ENCODE measurements at places on chromosomes 4 and X.

- no peak for DNase-seq
These were observed 160.7 kb upstream of the FAM47C start for GRCh38 chrX:36847496-36847895.

DNA sequence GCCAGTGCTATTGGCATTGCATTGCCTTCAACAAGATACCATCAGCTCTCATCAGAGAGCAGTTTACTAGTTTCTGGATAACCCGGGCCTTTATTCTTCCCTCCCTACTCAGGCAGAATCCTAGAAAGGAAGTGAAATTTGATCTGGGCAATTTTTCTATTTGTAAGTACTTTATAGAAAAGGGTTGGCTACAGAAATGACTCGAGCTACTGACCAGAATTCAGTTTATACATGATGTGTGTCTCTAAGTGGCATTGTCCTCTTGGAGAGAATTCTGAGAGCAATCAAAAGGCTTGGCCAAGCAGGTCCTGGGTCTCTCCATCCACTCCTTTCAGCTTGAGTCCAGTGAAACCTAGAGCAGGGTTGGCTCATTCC is 192.7 kb upstream of the LEF1 start:
- DNase-seq = no peak

- no peak for DNase-seq
These were observed 269.2 kb upstream of the NRK start for GRCh38 chrX:105553118-105553517.

GRCh38 chr4:147769386-147769785 is 37.5 kb downstream of the ARHGAP10 start:
- DNase-seq = no peak

- no peak for DNase-seq
These were observed 115.5 kb upstream of the TMEM150C start for GRCh38 chr4:82677327-82677726.

GRCh38 chr4:39323821-39324220 is 42.3 kb downstream of the RFC1 start:
- no peak for DNase-seq

GRCh38 chr4:12846368-12846767 is 637.8 kb downstream of the RAB28 start:
- DNase-seq = no peak

- DNase-seq = no peak
These were observed 63.9 kb downstream of the FHDC1 start for GRCh38 chr4:153000076-153000420.

GRCh38 chrX:97692575-97692974 is 808.9 kb downstream of the RPA4 start:
- DNase-seq = no peak

- DNase-seq = no peak
These were observed 89.4 kb upstream of the AFAP1 start for GRCh38 chr4:8028884-8029568.

DNA sequence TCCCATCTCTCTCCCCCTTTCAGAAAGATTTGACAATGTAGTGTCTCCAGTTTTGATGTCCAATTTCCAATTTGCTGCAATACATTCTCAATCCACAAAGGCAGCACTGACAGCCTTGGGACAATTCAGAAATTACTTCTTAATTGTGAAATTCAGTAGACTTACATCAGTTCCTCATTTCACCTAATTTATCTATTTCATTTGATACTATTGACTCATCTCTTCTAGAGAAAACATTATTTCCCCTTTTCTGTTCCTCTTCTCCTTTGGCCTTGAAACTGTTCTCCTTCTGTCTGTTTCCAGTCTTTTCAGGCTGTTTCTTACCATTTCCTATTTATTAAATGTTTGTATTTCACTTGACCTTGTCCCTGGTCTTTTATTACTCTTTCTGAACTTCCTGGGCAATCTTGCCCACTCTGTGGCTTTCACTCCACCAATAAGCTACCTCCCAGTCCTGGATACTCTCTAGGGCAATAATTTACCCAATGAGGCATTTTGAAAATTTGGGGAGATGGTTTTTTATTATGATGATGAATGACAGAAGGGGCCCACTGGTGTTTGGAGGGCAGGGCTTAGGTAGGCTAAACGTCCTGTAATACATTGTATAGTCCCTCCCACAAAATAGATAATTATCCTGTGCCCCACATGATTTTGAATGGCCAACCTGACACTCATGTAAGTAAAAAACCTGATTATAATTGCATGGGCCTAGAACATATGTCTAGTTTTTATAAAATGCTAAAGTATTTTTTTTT is 498.0 kb upstream of the BOD1L1 start:
- peak; percentile 96 for DNase-seq

- peak; percentile 9 for DNase-seq
These were observed 326.9 kb downstream of the NAF1 start for GRCh38 chr4:162839814-162840213.

DNA sequence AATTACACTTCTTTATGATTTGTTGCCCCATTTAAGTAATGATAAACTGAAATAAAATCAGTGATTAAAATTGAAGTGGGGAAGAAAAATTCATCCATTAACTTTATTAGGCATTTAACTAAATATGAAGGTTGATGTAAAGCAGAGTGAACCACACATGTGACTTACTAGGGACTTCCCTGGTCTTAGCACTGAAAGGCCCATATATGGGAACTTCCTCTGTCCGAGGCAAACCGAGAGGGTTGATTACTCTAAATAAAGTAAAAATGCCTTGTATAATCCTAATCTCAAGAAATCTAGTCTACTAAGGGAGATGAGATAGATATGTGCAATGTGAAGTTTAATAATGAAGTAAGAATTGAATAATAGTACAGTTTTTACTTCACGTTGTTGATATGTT is 403.9 kb upstream of the RPS6KA3 start:
- no peak for DNase-seq

DNA sequence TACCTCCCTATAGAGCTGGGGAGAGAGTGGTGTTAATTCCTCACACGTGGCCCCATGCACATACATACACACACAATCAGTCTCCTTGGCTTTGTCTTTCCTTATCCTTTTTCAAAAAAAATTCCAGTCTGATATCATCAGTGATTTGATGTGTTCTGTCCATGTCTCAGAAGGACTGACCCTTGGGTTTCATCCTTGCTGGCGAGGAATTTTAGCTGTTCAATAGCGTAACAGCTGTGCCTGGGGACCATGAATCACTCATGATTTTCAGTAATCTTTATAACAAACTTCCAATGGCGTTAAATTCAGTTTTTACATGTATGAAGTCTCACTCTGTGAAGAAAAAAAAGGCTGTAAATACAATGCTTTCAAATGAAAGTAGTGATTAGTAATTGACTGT is 204.6 kb downstream of the RBMX2 start:
- DNase-seq = no peak

- DNase-seq = no peak
These were observed 6.6 kb downstream of the ABCD1 start for GRCh38 chrX:153731117-153731844.

GRCh38 chr4:101177154-101177553 is 170.2 kb downstream of the PPP3CA start:
- no peak for DNase-seq

DNA sequence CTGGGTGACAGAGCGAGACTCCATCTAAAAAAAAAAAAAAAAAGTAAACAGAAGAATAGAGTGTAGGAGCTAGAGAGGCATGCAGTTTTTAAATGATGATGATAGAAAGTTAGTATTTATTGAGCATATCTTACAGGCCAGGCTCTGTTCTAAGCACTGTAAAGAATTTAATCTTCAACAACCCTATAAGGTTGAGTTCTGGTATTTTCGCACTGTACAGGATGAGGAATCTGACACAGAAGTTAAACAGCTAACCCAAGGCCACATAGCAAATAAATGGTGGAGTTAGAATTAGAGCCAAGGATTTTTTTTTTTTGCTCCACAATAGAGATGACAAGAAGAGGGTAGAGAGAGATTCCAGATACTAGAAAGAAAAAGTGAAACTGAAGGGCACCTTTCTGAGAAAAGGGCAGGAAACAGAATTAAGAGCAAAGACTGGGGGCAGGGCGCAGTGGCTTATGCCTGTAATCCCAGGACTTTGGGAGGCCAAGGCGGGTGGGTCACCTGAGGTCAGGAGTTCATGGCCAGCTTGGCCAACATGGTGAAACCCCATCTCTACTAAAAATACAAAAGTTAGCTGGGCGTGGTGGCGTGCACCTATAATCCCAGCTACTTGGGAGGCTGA is 56.1 kb downstream of the KLHL5 start:
- DNase-seq = no peak

DNA sequence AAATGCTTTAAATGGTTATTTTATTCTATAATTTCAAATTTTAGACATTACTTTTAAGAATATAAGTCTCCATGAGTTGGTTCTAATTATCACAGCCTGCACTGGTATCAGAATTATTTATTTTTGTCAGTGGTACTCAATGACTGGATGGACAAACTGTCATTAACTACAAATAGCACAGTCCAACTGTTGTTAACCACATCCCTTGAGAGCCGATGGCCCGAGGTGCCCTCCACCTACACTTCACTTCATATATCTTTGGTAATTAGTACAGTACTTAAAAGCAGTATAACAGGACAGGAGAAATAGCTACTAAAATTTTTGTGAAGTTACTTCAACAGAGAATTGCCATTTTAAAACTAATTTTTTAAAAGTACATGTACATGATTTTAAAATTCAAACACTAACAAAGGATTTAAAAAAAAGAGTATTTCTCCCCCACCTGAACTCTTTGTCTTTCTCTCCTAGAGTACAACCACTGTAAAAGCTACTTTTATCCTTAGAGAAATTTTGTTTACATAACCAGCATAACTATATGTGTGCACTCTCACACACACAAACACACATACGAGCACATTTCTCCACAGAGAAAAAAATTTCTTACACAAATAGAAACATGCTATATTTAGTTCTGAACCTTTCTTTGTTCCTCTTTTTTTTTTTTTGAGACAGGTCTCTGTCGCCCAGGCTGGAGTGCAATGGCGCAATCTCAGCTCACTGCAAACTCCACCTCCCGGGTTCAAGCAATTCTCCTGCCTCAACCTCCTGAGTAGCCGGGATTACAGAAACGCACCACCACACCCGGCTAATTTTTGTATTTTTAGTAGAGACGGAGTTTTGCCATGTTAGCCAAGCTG is 6.5 kb downstream of the TIFA start:
- peak; percentile 52 for DNase-seq

DNA sequence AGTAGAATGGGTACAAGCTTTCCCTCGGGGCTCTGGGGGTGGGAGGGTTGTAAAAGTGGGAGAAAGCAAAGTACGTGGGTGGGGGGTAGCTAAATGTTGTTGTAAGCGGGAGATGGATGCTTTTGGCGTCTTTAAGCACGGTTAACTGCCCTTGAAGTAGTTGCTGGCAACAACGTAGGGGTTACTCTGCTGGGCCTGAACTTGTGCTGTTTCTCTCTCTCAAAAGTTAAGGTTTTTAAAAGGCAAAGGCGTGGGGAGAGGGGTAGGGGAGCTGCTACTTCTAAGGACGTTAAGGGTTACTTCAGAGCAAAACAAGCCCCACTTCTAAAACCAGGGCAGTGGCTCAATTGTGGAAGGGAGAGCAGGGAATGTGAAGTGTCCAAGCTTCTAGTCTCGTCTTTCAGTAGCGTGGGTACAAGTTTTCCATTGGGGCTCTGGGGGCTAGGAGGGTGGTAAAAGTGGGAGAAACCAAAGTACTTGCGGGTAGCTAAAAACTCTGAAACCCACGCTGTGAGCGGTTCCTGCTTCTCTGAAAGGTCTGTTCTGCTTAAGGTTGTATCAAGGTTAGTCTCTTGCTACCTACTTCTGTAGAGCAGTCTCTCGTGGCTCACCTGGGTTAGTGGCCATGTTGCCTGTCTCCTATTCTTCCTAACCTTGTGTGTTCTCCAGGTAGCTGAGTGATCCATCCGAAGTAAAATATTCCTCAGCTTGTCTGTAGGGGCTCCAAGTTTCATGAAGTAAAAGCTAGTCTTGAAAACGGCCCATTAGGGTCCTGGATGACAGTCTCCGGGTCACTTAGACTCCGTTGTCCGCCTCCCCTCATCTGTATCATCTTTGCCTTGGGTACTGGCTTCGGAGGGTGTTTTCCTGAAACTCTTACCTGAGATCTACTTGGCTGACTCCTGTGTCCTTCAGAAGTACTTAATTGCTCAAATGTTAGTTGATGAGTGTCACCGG is 1.7 kb upstream of the WDR1 start:
- no peak for DNase-seq

DNA sequence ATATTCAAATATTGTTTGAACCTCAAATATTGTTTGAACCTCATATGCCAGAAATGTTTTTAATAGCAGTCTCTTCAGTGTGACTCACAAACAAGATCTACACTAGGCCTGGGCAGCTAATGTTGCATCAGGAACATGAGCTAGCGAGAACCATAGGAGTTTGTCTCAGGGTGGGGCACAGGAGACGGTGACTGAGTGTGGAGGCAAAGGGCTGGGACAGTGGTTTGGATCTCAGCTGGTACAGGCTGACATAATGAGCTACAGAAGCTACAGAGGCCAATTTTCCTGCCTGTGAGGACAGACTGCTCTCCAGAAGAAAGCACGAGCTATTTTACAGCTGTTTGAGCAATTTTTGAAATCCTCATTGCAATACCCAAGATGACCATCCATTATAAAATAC is 224.7 kb downstream of the CENPC start:
- DNase-seq = no peak

- DNase-seq = no peak
These were observed 758 bp downstream of the IQSEC2 start for GRCh38 chrX:53280331-53281320.

DNA sequence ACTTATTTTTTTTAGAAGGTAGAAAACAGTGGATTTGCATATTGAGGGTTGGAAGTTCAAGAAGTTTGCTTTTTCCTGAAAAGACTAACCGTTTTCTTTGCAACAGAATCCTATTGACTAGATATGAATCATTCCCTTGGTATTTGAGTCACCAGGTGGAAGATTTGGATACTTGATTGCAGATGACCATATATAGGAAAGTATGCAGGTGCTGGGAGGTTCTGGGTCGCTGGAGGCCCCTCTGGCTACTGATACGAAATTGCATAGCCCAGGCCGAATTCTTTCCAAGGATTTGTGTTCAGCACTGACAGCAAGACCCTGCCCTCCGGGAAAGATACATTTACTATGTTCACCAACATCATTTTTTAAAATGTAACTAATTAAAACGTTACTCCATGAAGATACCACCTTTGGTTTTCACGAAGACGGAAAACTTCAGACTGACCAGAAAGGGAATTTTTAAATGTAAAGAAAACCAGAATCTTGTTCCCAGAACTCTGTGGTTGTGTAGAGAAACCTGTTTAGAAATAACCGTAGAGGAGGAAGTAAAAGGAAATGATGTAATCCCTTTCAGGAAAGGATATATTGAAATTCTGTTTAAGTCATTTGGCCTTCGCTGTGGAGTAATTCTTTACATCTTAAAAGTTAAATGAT is 946 bp downstream of the ANXA3 start:
- peak; percentile 83 for DNase-seq

DNA sequence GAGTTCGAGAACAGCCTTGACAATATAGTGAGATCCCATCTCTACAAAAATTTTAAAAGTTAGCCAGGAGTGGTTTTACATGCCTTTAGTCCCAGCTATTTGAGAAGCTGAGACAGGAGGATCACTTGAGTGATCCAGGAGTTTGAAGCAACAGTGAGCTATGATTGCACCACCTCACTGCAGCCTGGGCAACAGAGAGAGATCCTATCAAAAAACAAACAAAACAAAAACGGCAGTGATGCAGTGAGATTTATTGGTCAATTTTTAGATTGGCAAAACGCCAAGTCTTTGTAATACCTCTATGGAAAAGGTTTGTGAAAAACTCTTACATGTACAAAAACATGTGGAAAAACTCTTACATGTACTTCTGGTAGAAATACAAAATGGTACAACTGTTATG is 91.3 kb downstream of the PTPN13 start:
- DNase-seq = no peak
